CD14-positive monocyte (primary cell): ENCODE measurements at places on chromosomes 3 and 15. TPM values are rescaled to one million over a fixed set of nuclear protein-coding genes. Genes with fewer than 3 reads are reported as not detected.

APOD gene
- polyA plus RNA-seq = not detected in 2 replicates

DNA sequence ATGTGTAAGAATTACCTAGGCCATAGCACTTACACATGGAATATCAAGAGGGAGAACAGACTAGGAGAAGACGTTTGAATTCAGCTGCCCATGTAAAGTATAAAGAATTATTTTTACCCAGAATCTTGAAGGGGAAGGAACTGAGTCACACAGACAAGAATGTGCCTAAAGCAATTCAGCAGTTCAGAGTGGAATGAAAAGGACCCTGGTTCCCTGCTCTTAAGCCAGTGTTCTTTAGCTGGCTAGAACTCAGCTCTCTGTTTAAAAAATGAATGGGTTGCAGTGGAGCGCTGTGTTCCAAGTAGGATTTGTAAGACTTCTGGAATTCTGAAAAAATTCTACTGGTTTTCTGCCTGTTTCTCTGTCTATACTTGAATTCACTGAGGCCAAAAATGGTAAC is 440.2 kb downstream of the LPP start:
- no peak overlapping the region for H3K4me3 ChIP-seq
- no peaks in the 10 kb centered on the region for H3K36me3 ChIP-seq
- H3K27ac ChIP-seq = no peak overlapping the region
- no peak for DNase-seq

- no peak overlapping the region for H3K4me3 ChIP-seq
- no peaks in the 10 kb centered on the region for H3K4me1 ChIP-seq
- no peaks in the 10 kb centered on the region for H3K27me3 ChIP-seq
- no peak for DNase-seq
- H3K36me3 ChIP-seq = no peaks in the 10 kb centered on the region
- no peak overlapping the region for H3K27ac ChIP-seq
These were observed 210.8 kb upstream of the MRPL3 start for GRCh38 chr3:131713416-131714123.

DNA sequence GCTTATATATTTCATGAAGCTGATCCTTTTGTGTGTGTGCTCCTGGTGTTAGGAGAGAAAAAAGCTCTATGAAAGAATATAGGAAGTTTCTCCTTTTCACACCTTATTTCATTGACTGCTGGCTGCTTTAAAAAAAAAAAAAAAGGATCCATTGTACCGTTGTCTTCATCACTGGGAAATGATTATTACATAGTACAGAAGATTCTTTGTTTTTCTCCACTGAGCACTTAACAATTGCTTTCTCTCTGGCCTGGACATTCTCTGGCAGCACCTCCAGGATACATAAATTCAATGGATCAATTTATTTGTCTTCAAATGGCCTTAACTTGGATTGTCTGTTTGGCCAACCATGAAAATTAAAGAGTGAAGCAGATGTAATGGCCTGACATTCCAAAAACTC is 37.2 kb downstream of the DPH3 start:
- no peaks in the 10 kb centered on the region for H3K36me3 ChIP-seq
- no peak for DNase-seq
- no peak overlapping the region for H3K27ac ChIP-seq
- H3K4me3 ChIP-seq = no peak overlapping the region
- H3K4me1 ChIP-seq = peaks cover 2% of the 10 kb centered on the region

DNA sequence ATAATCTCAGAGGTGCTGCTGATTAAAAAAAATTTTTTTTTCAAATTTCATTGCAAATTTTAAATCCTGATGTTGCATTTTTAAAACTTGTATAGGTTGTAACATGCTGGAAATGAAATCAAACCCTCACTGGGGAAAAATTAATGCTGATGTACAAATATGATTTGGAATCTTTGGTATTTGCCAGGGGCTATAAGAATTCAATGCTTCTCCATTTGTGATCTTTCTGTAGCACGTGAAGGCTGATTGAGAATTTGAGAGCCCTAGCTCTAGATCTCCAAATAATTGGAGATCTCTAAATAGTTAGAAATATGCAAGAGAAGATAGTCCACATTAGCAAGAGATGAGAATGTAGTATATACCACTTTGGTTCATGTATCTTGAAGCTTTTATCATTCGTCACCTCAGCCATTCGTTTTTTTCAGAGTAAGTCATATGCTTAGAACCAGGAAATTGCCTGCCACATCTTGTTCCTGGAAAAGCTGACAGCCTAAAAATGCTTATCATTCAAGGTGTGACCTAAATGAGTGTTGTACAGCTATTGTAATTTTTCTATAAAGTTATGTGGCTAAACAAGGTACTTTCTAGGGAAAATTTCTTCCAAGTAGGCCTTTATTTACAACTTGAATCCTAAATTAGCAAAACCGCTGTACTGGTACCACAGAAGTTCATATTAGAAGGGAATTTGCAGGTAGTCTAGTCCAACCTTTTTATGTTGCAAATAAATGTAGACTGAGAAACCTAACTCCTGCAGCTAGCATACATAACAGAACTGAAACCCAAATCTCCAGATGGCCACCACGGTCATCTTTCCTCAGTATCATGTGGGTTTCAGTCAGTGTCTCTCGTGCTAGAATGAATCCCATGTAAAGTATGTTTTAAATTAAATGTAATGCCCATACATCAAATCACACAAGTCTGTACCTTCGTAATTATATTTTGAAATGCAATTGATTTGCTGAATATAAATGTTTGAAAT is 48.5 kb downstream of the FNDC3B start:
- peak overlapping the region; percentile 55 for H3K27ac ChIP-seq
- no peak for DNase-seq
- H3K4me1 ChIP-seq = peaks cover 30% of the 10 kb centered on the region
- H3K4me3 ChIP-seq = no peak overlapping the region

GRCh38 chr3:58041826-58042324 is 33.7 kb downstream of the FLNB start:
- peaks cover 17% of the 10 kb centered on the region for H3K4me1 ChIP-seq
- no peak overlapping the region for H3K4me3 ChIP-seq
- no peak overlapping the region for H3K27ac ChIP-seq

OR5K2 gene
- polyA plus RNA-seq = not detected

DNA sequence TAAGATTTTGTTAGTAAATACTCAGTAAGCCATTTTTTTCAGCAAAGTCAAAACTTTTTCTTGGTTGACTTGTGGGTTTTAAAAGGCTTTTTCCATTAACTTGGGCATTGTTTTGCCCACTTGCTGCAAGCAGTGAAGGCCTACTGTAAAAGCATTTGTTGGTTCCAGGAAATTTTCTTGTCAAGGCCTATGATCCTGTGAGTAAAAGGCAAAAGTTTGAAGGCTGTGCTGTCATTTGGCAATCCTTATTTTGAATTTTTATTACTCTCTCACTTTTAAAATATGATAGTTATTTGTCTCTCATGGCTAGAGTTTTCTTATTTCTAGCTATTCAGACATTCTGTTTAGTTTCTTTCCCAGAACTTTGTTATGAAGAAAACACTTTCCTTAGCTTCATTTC is 13.0 kb downstream of the P2RY12 start:
- H3K36me3 ChIP-seq = no peaks in the 10 kb centered on the region
- no peak for DNase-seq
- no peak overlapping the region for H3K27ac ChIP-seq
- no peaks in the 10 kb centered on the region for H3K4me1 ChIP-seq
- no peak overlapping the region for H3K4me3 ChIP-seq
- H3K27me3 ChIP-seq = no peaks in the 10 kb centered on the region

DNA sequence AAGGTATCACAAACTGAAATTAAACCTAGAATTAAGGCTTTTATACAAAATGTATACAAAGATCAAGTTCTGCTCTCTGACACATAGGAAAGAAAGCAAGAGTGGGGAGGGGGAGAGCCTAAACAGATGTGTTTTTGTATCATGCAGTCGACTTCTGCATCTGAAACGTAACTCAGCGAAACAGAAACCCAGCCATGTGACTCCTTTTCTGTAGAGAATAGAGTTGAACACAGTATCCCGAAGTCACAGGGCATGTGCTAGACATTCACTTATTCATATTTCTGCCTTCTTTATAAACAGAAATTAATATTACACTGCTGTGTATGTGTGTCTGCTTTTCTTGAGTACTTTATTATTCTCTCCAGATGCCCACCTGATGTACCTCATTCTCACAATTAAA is 121.0 kb downstream of the PDZRN3 start:
- no peak for DNase-seq
- H3K27me3 ChIP-seq = no peaks in the 10 kb centered on the region
- no peaks in the 10 kb centered on the region for H3K36me3 ChIP-seq
- no peak overlapping the region for H3K4me3 ChIP-seq
- H3K4me1 ChIP-seq = no peaks in the 10 kb centered on the region
- no peak overlapping the region for H3K27ac ChIP-seq

- no peaks in the 10 kb centered on the region for H3K27me3 ChIP-seq
- no peaks in the 10 kb centered on the region for H3K36me3 ChIP-seq
- H3K4me3 ChIP-seq = no peak overlapping the region
- H3K27ac ChIP-seq = no peak overlapping the region
- DNase-seq = no peak
- no peaks in the 10 kb centered on the region for H3K4me1 ChIP-seq
These were observed 79.7 kb upstream of the CDIN1 start for GRCh38 chr15:36499412-36500389.

DNA sequence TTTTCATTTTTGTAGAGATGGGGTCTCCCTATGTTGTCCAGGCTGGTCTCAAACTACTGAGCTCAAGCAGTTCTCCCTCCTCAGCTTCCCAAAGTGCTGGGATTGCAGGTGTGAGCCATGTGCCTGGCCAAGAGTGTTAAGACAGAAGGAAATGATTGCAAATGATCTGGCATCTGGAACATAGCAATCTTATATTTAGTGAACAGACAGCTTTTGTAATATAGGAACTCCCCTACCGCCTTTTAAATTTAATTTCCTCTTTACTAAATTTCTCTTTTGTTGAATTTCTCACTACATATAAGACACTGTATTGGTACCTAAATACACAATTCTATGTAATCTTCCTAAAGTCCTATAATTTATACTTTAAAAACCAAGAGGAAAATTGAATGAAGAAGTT is 13.1 kb downstream of the ANO10 start:
- no peaks in the 10 kb centered on the region for H3K27me3 ChIP-seq
- no peak overlapping the region for H3K4me3 ChIP-seq
- DNase-seq = peak; percentile 20
- H3K27ac ChIP-seq = peak overlapping the region; percentile 33
- peaks cover under 1% of the 10 kb centered on the region for H3K36me3 ChIP-seq
- H3K4me1 ChIP-seq = peaks cover 10% of the 10 kb centered on the region

MITF gene
- 12.1 TPM for polyA plus RNA-seq

GRCh38 chr3:109642025-109642424 is 304.7 kb upstream of the DPPA4 start:
- H3K36me3 ChIP-seq = no peaks in the 10 kb centered on the region
- no peak overlapping the region for H3K27ac ChIP-seq
- DNase-seq = no peak
- H3K27me3 ChIP-seq = no peaks in the 10 kb centered on the region
- no peaks in the 10 kb centered on the region for H3K4me1 ChIP-seq
- no peak overlapping the region for H3K4me3 ChIP-seq

DNA sequence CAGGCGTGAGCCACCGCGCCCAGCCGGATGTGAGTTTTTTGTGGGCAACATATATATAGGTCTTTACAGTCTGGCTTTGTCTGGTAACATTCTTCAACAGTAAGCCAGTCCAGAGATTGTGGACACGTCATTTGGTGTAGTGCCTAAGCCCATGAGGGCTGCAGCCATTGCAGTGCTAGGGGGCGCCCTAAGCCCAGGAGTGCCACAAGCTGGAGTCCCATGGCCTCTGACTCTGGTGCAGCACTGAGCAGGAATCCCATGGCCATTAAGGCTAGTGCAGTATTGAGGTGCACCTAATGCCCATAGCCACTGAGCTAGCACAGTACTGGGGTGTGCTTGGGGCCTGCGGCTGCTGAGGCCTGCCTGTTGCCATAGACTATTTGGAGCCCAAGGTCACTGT is 136.4 kb upstream of the NDN start:
- H3K4me3 ChIP-seq = no peak overlapping the region
- no peak for DNase-seq
- no peaks in the 10 kb centered on the region for H3K36me3 ChIP-seq
- H3K27me3 ChIP-seq = no peaks in the 10 kb centered on the region

ZNF502 gene
- polyA plus RNA-seq = 0.28 TPM

ZPLD1 gene
- polyA plus RNA-seq = not detected

- no peaks in the 10 kb centered on the region for H3K36me3 ChIP-seq
- H3K4me1 ChIP-seq = no peaks in the 10 kb centered on the region
- no peak for DNase-seq
- no peaks in the 10 kb centered on the region for H3K27me3 ChIP-seq
- H3K4me3 ChIP-seq = no peak overlapping the region
These were observed 165.8 kb downstream of the NUP210 start for GRCh38 chr3:13254028-13254951.

DNA sequence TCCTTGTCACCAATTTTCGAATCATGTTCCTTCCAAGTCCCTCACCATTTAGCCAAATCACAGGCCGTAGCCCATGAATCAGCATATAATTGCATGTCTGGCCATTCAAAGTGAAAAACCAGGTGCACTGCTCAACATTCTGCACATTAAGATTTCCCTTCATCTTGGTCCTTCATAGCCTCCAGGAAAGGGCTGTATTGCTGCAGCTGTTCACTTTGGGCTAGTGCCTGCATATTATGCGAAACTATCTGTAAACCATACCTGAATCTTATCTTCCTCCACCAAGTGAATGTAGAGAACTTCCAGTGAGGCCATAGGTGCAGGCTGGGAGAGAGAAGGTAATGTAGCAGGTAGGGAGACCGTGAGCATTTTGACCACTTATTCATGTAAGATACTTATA is 18.3 kb downstream of the CGGBP1 start:
- H3K4me3 ChIP-seq = no peak overlapping the region
- no peak for DNase-seq
